ENCODE measurements at places on chromosomes 4 and X.

- DNase-seq = no peak
Measured at GRCh38 chrX:133392671-133393070, 22.6 kb downstream of the GPC4 start.

- no peak for DNase-seq
Measured at GRCh38 chr4:39823191-39823590, 125.3 kb downstream of the UBE2K start.

DNA sequence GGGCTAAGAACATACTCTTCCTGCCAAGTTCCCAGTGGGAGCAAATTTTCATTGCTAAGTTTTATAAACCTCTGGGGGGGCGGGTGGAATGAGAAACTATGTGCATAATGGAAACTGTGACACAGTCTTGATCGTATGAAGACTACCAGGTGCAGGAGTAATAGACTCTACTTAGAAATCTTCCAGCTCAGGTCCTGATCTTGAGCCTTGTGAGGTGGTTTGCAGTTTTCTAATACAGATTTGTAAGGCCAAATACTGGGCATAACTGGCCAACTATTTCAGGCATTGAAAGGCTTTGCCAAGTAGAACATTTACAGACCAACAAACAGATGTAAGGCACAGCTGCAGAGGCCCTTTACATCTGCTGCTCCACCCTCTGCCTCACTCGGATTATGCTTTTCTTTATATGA lies 89.7 kb upstream of the CBR4 start:
- no peak for DNase-seq

DNA sequence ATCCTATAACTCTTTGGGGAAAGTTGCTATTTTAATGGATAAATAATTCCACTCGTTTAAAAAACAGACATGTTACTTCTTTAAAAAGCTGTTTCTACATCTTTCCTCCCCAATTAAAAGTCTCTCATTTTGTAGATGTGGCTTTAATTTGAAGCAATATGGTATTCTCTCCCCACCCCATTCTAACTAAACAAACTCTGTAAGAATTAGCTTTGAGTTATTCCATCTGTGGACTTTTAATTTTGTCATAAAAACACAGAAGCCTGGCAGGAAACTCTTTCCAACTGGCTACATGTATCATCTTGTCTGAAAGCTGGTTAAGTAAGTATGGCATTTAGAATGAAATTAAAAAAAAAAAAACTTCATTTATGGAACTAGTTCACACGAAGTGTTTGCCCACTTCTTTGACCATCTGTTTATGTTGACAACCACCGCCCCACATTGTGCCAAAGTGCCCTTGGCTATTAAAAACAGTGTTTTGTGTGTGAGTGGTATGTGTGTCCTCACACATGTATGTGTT lies 140.3 kb downstream of the NAA11 start:
- DNase-seq = no peak

GRCh38 chrX:14584548-14584947 lies 55.2 kb downstream of the GLRA2 start:
- DNase-seq = no peak

GRCh38 chr4:169791527-169792156 lies 33.9 kb upstream of the HPF1 start:
- peak; percentile 37 for DNase-seq

- DNase-seq = no peak
Measured at GRCh38 chr4:38691251-38692008, 27.4 kb downstream of the KLF3 start.

- DNase-seq = no peak
Measured at GRCh38 chr4:56902703-56903102, 5.0 kb upstream of the REST start.

- no peak for DNase-seq
Measured at GRCh38 chr4:174320494-174321199, 36.9 kb downstream of the CEP44 start.

GRCh38 chrX:104697294-104697693 lies 131.3 kb downstream of the IL1RAPL2 start:
- DNase-seq = no peak

DNA sequence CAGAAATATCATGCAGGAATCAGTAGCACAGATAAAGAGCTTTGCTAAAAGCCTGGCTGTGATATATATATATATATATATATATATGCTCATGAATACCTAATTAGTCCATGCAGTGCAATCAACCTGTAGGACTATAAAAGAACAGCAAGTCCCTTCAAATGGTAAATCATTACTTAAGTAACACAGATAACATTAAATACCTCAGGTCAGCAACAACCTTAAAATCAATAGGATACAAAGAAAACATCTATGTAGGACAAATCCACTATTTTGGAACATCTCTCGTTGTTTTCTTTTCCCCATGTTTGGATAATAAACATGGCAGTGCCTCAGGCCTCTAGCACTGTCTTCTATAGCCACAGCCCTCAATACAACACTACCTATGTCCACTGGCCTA lies 106.6 kb downstream of the FNIP2 start:
- no peak for DNase-seq

DNA sequence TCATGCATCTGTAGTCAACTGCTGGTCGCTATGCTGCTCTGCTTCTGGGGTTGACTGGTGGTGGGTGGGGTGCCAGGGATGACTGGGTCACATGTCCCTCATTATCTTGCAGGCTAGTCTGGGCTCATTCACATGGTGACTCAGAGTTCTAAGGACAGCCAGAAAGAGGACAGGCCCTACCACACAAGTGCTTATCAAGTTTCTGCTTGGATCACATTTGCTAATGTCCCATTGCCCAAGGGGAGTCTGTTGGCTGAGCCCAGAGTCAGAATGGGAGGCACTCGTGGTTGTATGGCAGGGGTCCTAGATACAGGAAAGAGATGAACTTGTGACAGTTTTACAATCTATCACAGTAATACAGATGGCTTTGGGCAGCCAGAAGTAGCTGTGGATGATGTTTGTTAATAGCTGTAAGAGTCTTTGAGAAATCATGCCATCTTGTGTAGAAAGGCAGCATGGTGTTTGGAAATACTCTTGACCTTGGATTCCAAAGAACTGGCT lies 221.3 kb downstream of the GPAT3 start:
- no peak for DNase-seq

DNA sequence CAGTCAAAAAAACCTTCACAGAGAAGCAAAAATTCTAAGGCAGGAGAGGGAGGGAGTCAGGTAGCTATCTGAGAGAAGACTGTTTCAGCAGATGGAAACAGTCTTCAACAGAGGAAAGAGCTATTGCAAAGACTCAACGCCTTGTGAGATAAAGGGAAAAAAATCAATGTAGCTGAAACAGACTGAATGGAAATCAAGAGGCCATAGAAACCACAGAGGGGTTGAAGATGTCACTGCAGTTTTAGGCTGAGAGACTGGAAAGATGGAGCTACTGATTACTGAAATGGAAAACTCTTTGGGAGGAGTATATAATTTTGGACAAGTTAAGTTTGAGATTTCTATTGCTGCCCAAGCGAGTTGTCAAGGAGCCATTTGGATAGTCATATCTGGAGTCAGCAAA lies 28.4 kb upstream of the CXCL8 start:
- DNase-seq = no peak

GRCh38 chr4:148239494-148239985 lies 202.7 kb downstream of the NR3C2 start:
- DNase-seq = no peak
